ENCODE measurements at places on chromosomes 2 and 18. TPM values are rescaled to one million over a fixed set of nuclear protein-coding genes. Genes with fewer than 3 reads are reported as not detected.

DNA sequence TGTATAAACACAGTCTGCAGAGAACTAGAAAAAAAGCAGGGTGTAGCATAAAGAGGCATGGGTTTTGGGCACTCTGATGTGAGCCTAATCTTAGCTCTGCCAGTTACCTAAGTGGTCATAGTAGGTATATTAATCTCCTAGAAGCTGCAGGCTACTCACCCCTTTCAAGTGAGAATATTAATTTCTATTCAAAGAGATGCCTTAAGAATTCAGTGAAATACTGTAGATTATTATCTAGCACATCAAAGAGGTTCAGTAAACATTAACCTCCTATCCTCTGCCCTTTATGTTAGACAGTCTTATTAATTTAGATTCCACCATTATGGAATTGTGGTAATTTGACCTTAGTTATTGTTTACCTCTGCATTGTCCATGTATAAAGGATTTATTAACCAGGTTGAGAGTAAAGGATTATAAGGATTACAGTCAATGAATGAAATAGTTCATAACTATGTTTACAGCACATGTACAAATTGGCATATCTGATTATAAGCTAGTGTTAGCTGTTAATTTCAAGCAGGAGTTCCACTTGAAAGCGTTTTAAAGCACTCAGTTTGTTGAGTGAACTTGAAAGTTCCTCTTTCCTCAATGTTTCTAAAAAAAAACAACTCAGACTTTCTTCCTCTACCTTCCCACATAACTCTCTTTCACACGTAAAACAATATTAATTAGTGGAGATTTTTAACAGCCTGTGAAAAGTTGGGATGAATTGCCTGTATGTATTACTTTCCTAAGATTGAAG lies 150.6 kb upstream of the EPC2 start:
- DNase-seq, result no peak

The MYO7B gene
- 55.7 TPM for total RNA-seq

The TXNDC2 gene
- total RNA-seq, result 0.40 TPM

The NT5DC4 gene
- 1.8 TPM for total RNA-seq

DNA sequence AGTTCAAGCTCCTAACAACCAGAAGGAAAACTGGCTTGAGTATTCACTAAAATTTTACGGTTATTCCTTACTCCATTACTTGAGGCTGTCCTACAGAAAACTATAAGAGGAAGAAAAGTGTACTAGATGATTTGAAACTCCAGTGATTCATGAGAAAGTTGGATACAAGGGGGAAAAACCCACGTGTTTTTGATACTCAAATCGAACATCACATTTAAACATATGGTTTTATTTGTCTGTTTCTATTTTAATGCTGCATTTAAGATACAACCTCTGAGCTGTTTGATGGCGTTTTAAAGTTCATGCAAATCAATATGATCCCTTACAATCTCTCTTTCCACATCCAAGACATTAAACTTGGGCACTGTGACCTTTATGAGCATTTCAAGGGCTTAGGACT lies 125.1 kb upstream of the LMAN1 start:
- DNase-seq, result no peak

The CNGA3 gene
- total RNA-seq, result not detected

The CDC42EP3 gene
- total RNA-seq, result 30.2 TPM

GRCh38 chr18:32072321-32072720 lies 19.4 kb upstream of the RNF138 start:
- DNase-seq, result no peak

GRCh38 chr2:64562148-64562784 lies 38.1 kb downstream of the AFTPH start:
- no peak for DNase-seq

The DPY30 gene
- total RNA-seq, result 39.4 TPM

DNA sequence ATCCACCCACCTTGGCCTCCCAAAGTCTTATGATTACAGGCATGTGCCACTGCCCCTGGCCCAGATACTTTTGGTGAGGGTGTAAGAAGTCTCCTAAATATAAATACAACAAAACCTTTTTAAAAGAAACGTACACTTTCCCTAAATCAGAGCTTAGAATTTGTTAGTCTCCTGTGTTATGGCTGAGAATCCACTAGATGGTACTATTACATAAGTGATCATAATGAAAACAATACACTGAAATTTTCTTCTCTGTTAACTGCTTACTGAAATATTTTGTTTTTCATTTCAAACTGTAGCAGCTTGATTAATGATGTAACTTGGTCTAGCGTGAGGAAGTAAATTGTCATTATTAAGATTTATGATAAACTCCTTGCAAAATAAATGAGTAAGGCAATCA lies 74.8 kb upstream of the FAM98A start:
- no peak for DNase-seq

DNA sequence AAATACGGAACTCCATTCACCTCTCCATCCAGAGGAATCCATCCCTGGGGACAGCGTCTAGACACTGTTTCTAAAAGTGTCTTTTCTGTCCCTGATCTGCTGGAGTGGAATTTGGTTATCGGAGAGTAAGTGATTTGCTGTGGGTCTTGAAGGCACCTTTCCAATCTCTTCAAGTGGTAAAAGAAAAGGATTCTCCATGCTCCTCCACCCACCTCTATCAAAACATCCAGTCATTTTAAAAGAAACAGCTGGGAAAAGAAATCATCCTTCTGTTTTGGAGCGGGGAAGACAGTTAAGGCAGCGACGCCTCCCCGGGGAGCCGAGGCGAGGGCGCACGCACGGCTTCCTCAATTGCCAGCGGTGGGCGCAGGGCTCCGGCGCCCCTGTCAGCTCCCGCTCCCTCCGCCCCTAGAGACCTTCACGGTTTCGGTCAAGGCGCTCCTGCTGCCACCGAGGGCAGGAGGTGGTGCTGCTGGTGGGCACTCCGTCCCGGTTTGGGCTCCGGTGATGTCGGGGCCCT lies 547 bp downstream of the SLC35F5 start:
- DNase-seq, result no peak

The RABL2A gene
- 25.5 TPM for total RNA-seq

GRCh38 chr2:223469270-223470046 lies 132.7 kb downstream of the SCG2 start:
- no peak for DNase-seq

GRCh38 chr18:2480536-2480935 lies 90.8 kb downstream of the METTL4 start:
- no peak for DNase-seq

DNA sequence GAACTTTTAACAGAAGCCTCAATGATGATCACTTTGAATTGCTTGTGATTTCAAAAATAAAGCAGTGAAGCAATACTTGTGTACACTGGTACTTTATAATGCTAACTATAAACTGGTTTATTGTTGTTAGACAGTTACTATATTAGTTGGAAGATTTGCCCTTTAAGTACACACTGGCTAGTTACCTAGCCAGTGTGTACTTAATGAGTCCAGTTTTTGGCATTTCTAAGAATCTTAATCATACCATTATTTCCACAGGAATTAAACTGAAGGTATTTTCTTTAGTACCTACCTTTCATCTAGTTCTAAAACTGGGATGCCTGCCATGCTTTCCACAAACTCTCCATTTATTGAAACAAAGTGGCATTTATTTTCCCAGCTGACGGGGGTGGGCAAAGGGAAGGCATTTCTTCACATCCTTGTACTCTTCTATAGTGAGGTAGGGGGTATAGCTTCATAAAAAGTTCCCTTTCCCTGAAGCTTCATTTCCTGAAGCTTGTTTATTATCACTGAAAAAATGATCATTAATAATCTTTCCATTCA lies 49.9 kb downstream of the UGP2 start:
- no peak for DNase-seq

GRCh38 chr18:80232710-80233109 lies 14.6 kb downstream of the PARD6G start:
- no peak for DNase-seq

DNA sequence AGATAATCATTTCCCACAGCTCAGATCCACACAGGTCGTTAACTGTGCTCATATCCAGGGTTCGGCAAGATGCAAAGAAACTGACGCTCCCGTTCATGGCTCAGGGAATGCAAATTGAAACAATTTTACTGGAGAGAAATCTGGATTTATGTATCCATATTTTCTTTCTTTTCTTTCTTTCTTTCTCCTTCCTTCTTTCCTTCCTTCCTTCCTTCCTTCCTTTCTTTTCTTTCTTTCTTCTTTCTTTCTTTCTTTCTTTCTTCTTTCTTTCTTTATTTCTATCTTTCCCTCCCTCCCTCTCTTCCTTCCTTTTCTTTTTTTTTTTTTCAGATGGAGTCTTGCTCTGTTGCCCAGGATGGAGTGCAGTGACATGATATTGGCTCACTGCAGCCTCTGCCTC lies 20.0 kb upstream of the POMC start:
- no peak for DNase-seq

DNA sequence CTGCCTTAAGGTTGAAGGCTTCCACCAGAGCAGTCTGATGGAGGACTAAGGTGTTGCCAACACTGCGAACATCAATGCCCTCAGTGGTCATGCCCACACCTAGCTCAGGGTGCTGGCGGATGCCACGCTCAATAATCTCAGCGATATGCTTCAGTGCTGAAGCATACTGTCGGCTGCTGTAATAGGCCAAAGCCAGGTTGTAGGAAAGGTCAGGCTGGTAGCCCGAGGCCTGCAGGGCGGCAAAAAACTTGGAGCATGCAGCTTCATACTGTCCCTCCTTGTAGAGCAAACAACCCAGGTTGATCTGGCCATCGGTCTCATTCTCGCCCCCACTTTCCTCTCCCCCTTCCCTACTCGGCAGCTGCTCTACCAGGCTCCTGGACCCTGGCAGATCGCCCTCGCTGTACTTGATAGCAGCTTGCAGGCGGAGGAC lies 159.4 kb downstream of the AGPS start:
- DNase-seq, result no peak

The SATB2 gene
- total RNA-seq, result 2.6 TPM

The PPP1R1C gene
- total RNA-seq, result not detected

DNA sequence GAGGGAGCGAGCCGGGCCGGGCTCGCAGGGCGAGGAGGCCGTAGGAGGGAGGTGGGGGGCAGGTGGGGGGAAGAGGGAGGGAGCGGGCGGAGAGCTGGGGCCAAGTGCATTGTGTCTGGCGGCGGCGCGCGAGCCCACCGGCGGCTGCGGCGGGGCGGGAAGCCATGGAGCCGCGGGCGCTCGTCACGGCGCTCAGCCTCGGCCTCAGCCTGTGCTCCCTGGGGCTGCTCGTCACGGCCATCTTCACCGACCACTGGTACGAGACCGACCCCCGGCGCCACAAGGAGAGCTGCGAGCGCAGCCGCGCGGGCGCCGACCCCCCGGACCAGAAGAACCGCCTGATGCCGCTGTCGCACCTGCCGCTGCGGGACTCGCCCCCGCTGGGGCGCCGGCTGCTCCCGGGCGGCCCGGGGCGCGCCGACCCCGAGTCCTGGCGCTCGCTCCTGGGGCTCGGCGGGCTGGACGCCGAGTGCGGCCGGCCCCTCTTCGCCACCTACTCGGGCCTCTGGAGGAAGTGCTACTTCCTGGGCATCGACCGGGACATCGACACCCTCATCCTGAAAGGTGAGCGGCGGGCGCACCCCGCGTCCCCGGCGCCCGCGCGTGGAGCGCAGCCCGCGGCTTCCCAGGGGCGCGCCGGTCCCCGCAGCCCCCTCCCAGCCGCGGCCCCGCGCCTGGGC lies at the start of gene TMEM178A:
Gene TMEM178A (plus strand): TSS at position 107 of the 680 bp plus-strand sequence. CDS start 58 bp downstream, at position 165.
- peak; percentile 73 for DNase-seq

- no peak for DNase-seq
Observed at GRCh38 chr2:238709325-238710025, 138.4 kb upstream of the TWIST2 start.

- no peak for DNase-seq
Observed at GRCh38 chr2:27712522-27712921, 48.8 kb downstream of the SLC4A1AP start.

DNA sequence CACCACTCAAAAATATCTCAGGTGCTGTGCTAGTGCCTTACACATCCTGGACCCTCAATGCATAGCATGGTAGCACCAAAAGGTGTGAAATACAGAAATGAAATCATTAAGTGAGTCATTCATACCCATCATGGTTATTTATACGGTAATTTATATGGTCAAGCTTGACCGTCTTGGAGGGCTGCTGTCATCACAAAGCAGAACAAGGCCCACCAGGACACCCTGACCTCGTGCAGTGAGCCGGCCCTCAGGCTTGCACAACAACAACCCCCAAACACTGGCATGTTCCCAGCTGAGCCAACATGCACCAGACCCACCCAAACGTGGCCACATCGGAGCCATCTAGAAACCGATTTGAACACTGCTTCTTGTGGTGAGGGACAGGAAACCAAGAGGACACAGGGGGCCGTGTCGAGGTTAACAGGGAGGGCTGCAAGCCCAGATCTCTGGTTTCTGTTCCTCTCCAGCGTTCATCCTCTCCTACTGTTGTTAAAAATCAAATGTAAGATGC lies 378.5 kb upstream of the ID2 start:
- peak; percentile 93 for DNase-seq

GRCh38 chr18:45336448-45336847 lies 278.8 kb upstream of the SLC14A2 start:
- DNase-seq, result no peak

The TUBA4B gene
- total RNA-seq, result not detected

The CXCR4 gene
- 296 TPM for total RNA-seq

The IL1R1 gene
- 92.5 TPM for total RNA-seq

DNA sequence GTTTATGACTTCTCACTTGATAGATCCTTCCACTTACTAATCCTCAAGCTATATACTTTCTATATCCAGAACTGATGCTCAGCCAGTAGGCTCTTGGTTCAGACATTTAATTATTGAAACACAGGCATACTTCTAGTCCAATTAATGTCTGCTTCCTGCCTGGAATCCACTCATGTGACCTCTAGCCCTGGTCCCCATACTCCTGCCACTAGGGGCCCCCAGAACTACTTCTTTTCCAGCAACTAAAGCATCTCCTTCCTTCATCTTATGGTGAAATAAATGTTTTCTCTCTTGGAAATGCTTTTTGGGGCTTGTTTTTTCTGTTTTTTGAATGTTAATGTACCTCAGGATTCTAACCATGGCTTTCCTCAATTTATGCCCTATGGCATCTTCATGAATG lies 527.6 kb downstream of the SATB2 start:
- DNase-seq, result no peak

- no peak for DNase-seq
Observed at GRCh38 chr18:62165583-62165982, 21.3 kb downstream of the PIGN start.

DNA sequence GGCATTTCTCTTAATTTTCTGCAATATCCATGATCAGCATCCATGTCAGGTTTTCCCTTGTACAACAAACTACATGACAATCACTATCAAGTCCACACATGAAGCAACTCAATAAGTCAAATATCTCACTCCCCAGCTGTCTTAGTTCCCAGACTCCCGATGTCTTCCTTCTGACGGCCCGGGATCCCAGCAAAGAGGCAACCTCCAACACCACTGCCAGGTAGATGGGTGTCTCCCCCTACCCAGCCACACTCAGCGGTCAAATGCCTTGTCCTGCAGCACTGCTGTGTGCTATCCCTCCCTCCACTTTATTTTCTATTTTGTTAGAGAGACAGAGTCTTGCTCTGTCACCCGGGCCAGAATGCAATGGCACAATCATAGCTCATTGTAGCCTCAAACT lies 23.3 kb downstream of the TRABD2A start:
- no peak for DNase-seq

The HEATR5B gene
- 30.0 TPM for total RNA-seq

The SLC9A4 gene
- total RNA-seq, result not detected

- DNase-seq, result no peak
Observed at GRCh38 chr18:76363436-76364120, 131.5 kb downstream of the ZNF516 start.

The GPR55 gene
- total RNA-seq, result 2.5 TPM

- DNase-seq, result no peak
Observed at GRCh38 chr2:30714811-30715709, 92.2 kb downstream of the CAPN13 start.

The SERPINB4 gene
- not detected for total RNA-seq

All from spleen (tissue), 13 donors.